ENCODE measurements at places on chromosomes 5 and 9. TPM values are rescaled to one million over a fixed set of nuclear protein-coding genes. Genes with fewer than 3 reads are reported as not detected.

GRCh38 chr5:55484531-55484930 is 50.2 kb downstream of the PLPP1 start:
- no peak for DNase-seq

- DNase-seq = no peak
Measured at GRCh38 chr9:112631313-112632070, 86.4 kb downstream of the INIP start.

- no peak for DNase-seq
Measured at GRCh38 chr5:133108481-133108921, 56.7 kb downstream of the HSPA4 start.

- DNase-seq = no peak
Measured at GRCh38 chr5:14440223-14440581, 141.4 kb upstream of the OTULINL start.

GRCh38 chr5:149283626-149284480 is 12.2 kb downstream of the AFAP1L1 start:
- DNase-seq = no peak

DNA sequence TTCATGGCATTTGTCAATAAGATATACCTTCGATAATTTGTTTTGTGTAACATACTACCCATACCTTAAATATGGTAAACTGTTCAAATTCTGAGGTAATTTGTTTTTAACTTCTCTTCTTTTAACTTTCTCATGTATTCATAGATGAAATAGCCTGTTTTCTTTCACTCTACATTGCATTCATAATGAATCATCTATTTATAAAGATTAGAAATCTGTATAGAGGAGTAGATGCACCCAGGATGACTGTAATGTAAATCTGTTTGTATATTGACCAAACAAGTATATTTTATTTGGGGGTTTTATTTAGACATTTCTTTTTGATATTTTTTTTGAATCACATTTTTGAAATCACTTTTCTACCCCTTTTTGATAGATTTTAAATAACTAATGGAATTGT is 144.6 kb downstream of the CD180 start:
- DNase-seq = no peak

Gene SDHA
- 180 TPM for total RNA-seq
